ENCODE measurements at places on chromosomes 5 and 9.

DNA sequence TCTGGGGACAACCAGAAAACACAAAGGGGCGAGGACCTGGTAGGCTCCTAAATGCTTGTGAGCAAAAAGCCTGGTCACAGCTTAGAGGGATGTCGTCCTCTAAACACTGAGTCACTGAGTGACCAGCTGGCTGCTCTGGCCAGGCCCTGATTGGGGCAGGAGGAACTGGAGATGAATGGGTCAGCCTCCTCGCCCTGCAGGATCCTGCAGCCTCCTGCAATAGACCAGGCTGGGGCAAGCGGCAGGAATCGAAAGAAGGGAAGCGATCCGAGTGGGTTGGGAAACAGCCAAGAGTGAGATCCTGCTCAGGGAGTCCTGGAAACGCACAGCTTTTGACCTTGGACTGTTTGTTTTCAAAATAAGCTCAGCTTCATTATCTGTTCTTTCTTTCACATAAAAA lies 34.1 kb upstream of the MSX2 start:
- no peak for DNase-seq

- DNase-seq: no peak
Observed at GRCh38 chr5:42026446-42026845, 101.4 kb downstream of the FBXO4 start.

DNA sequence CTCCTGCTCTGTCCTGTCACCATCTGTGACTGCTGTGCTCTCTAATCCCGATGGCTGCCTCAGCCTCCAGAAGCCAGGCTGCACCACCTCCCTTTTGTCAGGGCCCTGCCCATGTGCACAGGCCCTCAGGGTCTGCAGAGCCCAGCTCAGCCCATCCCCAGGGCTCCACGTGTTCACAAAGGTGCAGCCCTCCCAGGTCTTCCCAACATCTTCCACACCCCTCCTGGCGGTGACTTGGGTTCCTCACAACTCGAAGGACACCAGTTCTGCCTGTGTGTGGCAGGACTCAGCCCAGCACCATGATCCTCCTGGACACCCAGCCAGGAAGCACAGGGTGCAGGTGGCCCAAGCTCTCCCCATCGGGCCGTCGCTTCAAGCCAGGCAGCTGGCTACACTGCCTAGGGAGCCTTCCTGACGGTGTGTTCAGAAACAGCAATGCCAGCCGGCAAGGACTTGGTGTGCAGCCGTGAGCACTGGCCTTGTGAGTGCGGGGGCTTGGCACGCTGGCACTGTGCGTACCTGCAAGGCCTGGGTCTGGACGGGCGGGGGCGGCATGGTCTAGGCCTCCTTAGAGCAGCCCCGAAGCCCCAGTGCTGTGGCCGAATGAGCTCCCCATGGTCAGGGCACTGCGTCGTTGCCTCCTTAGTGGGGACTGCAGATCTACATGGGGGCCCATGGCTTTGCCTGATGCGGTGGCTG lies 96.1 kb downstream of the MRPL36 start:
- no peak for DNase-seq

DNA sequence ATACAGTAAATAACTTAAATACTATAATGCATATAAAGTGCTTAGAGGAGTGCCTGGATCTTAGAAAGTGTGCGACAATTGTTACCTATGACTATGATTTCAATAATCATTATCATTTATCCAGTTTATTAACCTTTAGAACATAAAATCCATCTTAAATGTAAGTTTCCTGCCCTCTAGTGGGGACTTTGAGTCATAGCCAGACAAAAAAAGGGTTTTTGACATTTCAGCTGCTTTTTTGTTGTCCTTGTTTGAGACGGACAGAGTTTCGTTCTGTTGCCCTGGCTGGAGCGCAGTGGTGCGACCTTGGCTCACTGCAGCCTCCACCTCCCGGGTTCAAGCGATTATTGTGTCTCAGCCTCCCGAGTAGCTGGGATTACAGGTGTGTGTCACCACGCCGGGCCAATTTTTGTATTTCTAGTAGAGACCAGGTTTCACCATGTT lies 9.7 kb upstream of the C9orf152 start:
- peak; percentile 3 for DNase-seq

DNA sequence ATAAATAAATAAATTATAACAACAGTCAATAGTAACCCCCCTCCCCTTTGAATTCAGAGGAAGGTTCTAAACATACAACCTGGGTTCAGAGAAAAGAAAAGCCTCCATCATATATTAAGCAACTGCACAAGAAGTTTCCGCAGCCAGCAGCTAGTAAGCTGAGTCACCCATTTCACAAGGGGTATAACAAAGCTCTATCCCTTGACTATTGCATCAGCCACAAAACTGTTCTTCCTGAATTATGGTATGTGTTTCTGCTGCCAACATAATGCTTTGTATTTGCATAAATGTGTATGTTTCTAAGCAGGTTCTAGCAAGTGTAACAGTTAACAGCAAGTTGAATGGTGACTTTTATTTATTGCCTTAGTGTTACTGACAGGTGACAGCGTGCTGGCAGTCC lies 6.8 kb upstream of the CEP120 start:
- peak; percentile 14 for DNase-seq
